ENCODE measurements at places on chromosomes 3 and 15.

GRCh38 chr15:68584756-68585573, 6.2 kb downstream of the CORO2B start:
- DNase-seq, result no peak

- no peak for DNase-seq
These were observed 35.8 kb downstream of the FSIP1 start for GRCh38 chr15:39746714-39747276.

DNA sequence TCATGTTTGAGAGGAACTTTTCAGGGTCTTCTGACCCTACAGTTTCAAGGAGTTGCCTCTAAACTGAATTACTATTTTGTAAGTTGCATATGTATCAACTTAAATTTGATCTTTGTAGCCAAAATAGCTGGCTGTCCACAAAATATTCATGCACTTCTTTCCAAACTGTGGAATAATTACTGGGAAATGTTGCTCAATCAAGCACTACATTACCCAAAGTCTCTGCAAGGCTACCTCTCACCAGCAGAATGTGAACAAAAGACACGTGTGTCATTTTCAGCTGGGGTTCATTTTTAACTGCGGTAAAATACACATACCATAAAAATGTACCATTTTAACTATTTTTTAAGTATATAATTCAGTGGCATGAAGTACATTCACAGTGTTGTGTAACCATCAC, 320.4 kb downstream of the CTNNB1 start:
- DNase-seq, result no peak

DNA sequence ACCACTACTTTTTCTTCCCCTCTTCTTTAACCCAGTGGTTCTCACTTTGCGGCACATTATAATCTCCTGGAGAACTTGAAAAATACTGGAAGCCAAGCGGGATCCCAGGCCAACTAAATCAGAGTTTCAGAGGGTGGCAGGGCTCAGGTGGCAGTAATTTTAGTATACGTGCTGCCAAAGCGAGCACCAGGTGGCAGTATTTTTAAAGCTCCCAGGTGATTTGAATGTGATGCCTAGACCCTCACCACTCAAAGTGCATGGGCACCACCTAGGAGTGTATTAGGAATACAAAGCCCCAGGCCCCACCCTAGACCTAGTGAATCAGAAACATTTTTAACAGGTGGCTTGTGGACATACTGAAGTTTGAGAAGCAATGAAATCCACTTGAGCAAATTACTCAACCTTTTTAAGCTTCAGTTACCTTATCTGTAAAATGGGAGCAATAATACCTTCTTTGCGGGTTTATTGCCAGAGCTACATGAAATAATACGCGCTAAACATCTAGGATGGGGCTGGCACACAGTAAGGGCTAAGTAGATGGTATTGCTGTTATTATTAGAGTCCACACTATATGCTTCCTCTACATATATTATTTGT, 8.3 kb downstream of the B3GALNT1 start:
- DNase-seq, result peak; percentile 22

- no peak for DNase-seq
These were observed 65.6 kb downstream of the ZNF148 start for GRCh38 chr3:125309476-125309875.

GRCh38 chr15:77354063-77354462, 65.8 kb downstream of the PEAK1 start:
- no peak for DNase-seq

GRCh38 chr3:139472380-139473010, 3.8 kb downstream of the RBP2 start:
- DNase-seq, result no peak

DNA sequence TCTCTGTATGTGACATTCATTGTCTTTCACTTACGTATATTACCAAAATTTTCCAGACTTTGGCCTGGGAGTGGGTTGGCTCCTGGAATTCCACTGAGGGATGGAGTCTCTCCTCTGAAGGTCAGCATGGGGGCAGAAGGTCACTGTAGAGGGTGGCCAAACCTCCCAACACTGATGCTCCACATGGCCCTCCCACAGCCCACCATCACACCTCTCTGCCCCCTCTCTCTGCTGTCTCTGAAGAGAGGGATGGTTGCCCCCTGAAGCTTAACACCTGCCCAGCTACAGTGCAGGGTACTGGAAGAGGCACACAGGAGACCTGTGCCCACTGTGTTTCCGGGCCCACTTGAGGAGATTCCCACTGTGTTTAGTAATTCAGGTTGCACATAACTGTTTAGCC, 52.2 kb downstream of the CMTM6 start:
- DNase-seq, result no peak

DNA sequence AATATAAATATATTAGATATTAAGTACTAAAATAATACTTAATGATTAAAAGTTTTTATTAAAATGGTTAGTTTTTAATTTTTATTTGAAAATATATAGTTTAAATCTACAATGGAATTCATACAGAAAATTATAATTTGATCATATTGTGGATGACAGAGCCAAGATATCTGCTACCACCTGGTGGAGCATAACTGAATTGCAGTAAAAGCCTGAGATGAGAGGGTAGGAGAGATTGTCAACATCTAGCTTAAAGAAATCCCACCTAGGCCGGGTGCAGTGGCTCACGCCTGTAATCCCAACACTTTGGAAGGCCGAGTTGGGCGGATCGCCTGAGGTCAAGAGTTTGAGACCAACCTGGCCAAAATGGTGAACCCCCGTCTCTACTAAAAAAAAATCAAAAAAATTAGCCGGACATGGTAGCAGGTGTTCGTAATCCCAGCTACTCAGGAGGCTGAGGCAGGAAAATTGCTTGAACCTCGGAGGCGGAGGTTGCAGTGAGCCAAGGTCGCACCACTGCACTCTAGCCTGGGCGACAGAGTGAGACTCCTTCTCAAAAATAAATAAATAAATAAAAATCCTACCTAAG, 25.1 kb upstream of the CSTA start:
- no peak for DNase-seq

- no peak for DNase-seq
These were observed 130.8 kb downstream of the CHCHD6 start for GRCh38 chr3:126834596-126835471.

- no peak for DNase-seq
These were observed 13.3 kb upstream of the RBP1 start for GRCh38 chr3:139552632-139553365.

- no peak for DNase-seq
These were observed 167.2 kb upstream of the GOLIM4 start for GRCh38 chr3:168262887-168263286.

- DNase-seq, result no peak
These were observed 53.8 kb downstream of the CACNA2D3 start for GRCh38 chr3:54176106-54176505.

DNA sequence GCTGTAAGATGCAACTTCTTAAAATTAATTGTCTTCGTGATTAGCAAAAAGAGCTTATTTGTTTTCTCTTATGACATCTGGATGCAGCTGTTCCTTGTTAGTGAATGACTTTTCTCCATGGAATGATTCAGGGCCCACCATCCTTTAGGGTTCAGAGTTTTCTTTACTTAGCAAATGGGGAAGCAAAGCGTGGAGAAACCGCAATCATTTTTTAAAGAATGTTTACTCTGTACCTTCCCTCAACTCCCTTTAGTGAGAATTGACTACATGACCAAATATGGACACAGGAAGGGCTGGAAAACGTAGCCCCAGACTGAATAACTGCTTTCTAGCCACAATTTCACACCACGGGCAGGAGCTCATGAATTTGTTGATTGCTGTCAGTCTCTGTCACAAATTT, 130.1 kb downstream of the EDEM1 start:
- no peak for DNase-seq

DNA sequence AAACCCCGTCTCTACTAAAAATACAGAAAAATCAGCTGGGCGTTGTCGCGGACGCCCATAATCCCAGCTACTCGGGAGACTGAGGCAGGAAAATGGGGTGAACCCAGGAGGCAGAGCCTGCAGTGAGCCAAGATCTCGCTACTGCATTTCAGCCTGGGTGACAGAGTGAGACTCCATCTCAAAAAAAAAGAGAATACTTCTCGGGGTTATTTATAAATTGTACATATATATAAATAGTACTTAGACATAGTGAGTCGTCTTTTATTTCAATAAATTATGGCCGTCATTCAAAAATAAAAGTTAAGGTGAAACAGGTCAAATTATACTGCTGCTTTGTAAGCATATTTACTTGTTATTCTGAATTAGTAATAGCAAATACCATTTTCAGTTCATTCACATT, 12.1 kb upstream of the EBLN2 start:
- no peak for DNase-seq

GRCh38 chr15:35095941-35096340, 10.8 kb upstream of the NANOGP8 start:
- no peak for DNase-seq

DNA sequence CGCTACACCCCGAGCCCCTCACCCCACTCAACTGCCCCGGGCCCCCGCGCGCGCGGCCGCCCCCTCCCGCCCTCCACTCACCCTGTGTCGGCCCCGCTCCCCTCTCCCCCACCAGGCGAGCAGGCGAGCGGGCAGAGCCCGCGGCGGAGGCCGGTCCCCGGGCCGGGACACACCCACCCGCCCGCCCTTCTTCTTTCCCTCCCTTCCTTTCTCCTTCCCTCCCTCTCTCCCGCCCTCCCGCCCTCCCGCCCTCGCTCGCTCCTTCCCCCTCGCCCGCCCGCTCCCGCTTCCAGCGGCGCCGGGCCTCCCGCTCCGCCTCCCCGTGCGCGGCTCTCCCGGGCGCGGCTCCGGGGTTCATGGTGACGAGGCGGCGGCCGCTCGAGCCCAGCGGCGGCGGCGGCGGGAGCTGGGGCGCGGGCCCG, at the start of gene CTDSPL:
Gene CTDSPL (plus strand): TSS at position 261 of the 422 bp plus-strand sequence. CDS start 320 bp downstream, outside the sequence.
- DNase-seq, result no peak

GRCh38 chr3:177822681-177823096, 625.4 kb upstream of the TBL1XR1 start:
- DNase-seq, result no peak

GRCh38 chr3:35664460-35664919, 25.2 kb downstream of the ARPP21 start:
- peak; percentile 95 for DNase-seq

GRCh38 chr3:182046166-182046764, 334.5 kb downstream of the SOX2 start:
- no peak for DNase-seq

- no peak for DNase-seq
These were observed 3.2 kb upstream of the FSIP1 start for GRCh38 chr15:39785841-39786240.

GRCh38 chr15:101329867-101330380, 34.9 kb upstream of the SNRPA1 start:
- DNase-seq, result no peak

DNA sequence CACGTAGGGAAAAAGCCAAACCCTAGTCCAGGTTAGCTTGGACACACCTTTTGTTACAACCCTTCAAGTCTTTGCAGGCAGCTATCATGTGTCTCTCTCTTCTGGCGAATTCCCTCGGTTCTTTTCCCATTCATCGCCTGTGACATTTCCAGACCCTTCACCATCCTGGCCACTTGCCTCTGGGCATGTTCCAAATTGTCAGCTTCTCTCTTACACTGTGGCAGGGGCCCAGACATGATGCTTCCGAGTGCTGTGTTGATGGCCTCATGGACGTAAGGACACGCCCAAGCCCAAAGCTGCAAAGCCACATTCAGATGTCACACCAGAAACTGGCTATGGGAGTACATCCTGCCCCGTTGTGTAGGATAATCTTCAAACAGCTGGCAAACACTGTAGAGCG, 58.5 kb downstream of the ISG20 start:
- DNase-seq, result no peak

GRCh38 chr15:70777170-70777926, 14.0 kb upstream of the UACA start:
- no peak for DNase-seq

DNA sequence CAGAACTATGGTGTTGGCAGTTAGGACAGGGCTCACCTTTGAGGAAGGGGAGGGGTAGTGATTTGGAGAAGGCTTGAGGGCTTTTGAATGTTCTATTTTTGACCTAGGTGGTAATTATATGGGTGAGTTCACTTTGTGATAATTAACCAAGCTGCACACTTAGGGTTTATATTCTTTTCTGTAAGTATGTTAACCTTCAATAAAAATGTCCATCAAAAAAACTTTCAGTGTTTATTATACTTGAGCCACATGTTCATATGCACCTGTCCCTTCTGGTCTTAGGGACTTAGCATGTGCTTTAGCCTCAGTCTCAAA, 28.4 kb downstream of the PDE8A start:
- DNase-seq, result no peak

GRCh38 chr3:168812234-168812633, 716.5 kb upstream of the GOLIM4 start:
- DNase-seq, result no peak

GRCh38 chr3:49410846-49411534, 786 bp downstream of the RHOA start:
- DNase-seq, result no peak

GRCh38 chr3:59192473-59192872, 142.6 kb upstream of the CFAP20DC start:
- no peak for DNase-seq

GRCh38 chr3:140636406-140637138, 41.3 kb upstream of the TRIM42 start:
- DNase-seq, result no peak

- no peak for DNase-seq
These were observed 501 bp downstream of the NDN start for GRCh38 chr15:23686466-23687142.

DNA sequence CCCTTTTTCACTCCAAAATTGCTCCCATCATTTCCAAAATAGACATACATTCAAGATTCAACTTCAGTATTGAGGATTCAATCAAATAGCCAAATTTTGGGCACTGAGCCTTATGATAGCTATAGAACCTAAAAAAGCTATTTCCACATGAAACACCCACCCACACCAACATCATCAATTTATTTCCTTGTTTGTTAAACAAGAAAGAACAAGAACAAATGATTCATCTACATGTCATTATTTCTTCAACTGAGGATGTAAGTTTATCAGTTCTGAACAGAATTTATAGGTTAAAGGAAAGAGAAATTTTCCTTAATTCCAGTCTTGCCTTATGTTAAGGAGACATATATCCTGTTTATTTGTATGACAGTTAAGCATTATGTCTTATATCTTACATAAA, 32.2 kb downstream of the DPPA2 start:
- no peak for DNase-seq

GRCh38 chr3:170493712-170494182, 75.1 kb downstream of the CLDN11 start:
- no peak for DNase-seq

DNA sequence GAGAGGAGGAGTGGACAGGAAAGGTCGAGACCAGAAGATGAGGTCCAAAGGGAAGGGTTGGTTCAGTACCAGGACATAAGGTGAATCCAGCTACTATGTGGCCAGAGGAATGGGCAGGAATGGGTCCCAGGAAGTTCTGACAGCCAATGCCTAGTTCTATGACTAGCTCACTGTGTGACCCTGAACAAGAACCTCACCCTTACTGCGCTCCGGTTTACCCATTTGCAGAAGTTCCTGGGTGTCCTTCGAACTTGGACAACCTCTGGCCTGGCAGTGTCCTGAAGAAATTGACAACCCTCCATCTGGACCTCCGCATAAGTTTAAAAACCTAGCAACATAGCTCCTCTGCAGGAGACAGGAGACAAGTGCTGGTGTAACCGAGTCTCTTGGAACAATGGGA, 12.2 kb upstream of the PSTPIP1 start:
- no peak for DNase-seq

GRCh38 chr15:80609512-80609946, 85.6 kb upstream of the ABHD17C start:
- DNase-seq, result no peak

Measured in SHP77 treated with DMSO at 0.1 percent for 48 hours (cell line).